ENCODE measurements at places on chromosomes 2 and 18. TPM values are rescaled to one million over a fixed set of nuclear protein-coding genes. Genes with fewer than 3 reads are reported as not detected.
A peak's percentile ranks its signal among the peaks of the same experiment; 100 is the strongest.

DNA sequence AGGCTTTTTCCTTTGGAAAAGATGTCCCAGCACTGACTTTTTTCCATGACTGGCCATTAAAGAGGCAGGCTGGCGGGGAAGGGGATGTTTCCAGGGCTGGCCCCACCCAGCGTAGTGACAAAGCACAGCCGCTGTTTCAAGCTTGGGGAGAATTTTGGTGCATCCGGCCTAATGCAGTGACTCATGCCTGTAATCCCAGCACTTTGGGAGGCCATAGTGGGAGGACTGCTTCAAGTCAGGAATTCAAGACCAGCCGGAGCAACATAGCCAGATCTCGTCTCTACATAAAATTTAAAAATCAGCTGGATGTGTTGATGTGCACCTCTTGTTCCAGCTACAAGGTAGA is 78.0 kb upstream of the SH3BP4 start:
- peaks cover 12% of the 10 kb centered on the region for H3K4me1 ChIP-seq
- no peak for DNase-seq
- no peak overlapping the region for H3K27ac ChIP-seq
- no peak overlapping the region for H3K4me3 ChIP-seq

- H3K4me1 ChIP-seq, result no peaks in the 10 kb centered on the region
- H3K4me3 ChIP-seq, result no peak overlapping the region
- DNase-seq, result no peak
- H3K36me3 ChIP-seq, result no peaks in the 10 kb centered on the region
These were observed 66.0 kb downstream of the SMAD7 start for GRCh38 chr18:48884771-48885170.

- H3K36me3 ChIP-seq, result no peaks in the 10 kb centered on the region
- no peak overlapping the region for H3K4me3 ChIP-seq
- H3K27ac ChIP-seq, result no peak overlapping the region
- H3K27me3 ChIP-seq, result peaks cover 2% of the 10 kb centered on the region
- H3K4me1 ChIP-seq, result no peaks in the 10 kb centered on the region
These were observed 290.9 kb downstream of the IRS1 start for GRCh38 chr2:226508683-226509082.

- no peaks in the 10 kb centered on the region for H3K36me3 ChIP-seq
- H3K4me1 ChIP-seq, result no peaks in the 10 kb centered on the region
- peaks cover 2% of the 10 kb centered on the region for H3K27me3 ChIP-seq
- H3K27ac ChIP-seq, result no peak overlapping the region
- no peak overlapping the region for H3K4me3 ChIP-seq
- no peak for DNase-seq
These were observed 260.4 kb downstream of the MEIS1 start for GRCh38 chr2:66695226-66695735.

DNA sequence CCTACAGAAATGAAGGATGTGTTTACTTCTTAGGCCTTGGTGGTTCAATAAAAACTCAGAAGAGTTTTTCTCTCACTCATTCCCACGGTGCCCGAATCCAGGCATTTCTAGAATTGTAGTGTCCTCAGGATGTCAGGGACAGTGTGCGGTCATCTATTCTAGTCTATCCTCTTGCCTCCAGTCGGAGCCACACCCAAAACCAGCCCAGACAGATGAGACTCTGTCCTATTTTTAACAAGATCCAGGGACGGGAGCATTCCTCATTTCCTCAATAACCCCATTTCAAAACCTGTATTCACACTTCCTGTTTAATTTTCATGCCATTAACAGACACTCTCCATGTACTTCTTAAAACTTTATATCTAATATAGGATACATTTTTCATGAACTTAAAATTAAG is 11.6 kb upstream of the RBMS1 start:
- no peaks in the 10 kb centered on the region for H3K4me1 ChIP-seq
- no peak overlapping the region for H3K27ac ChIP-seq
- DNase-seq, result no peak

- peaks cover 48% of the 10 kb centered on the region for H3K27me3 ChIP-seq
- peaks cover 2% of the 10 kb centered on the region for H3K36me3 ChIP-seq
- H3K4me3 ChIP-seq, result peak overlapping the region; percentile 88
- DNase-seq, result no peak
- H3K27ac ChIP-seq, result no peak overlapping the region
These were observed 723 bp upstream of the SLC30A3 start for GRCh38 chr2:27263287-27264252.

DNA sequence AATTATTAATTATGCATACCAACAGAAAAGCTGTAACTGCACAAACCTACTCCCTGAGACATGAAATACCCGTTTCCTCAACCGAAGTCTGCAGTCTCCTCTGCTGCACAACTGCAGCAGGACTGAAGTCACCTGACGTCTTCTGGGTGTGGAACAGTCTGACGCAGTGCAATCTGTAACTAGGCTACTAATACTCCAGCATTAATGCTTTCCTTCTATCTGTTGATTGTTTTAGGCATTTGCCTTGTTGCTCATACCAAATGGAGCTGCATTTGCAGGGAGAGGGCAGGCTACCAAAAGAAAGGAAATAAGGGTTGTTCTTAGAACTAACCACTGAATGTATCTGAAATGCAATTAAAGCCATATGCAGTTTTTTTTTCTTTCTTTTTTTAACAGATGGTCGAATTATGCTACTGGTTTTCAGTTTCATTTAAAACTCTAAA is 40.1 kb downstream of the RTN4 start:
- DNase-seq, result no peak
- H3K27me3 ChIP-seq, result no peaks in the 10 kb centered on the region
- H3K4me3 ChIP-seq, result peak overlapping the region; percentile 84
- H3K4me1 ChIP-seq, result peaks cover 63% of the 10 kb centered on the region
- no peaks in the 10 kb centered on the region for H3K36me3 ChIP-seq
- H3K27ac ChIP-seq, result peak overlapping the region; percentile 67

GRCh38 chr2:180191432-180192124 is 184.5 kb upstream of the CWC22 start:
- peaks cover 3% of the 10 kb centered on the region for H3K4me1 ChIP-seq
- H3K36me3 ChIP-seq, result no peaks in the 10 kb centered on the region
- no peak overlapping the region for H3K4me3 ChIP-seq

APOB gene
- not detected for total RNA-seq

ASTL gene
- total RNA-seq, result 1.0 TPM

CXCR4 gene
- total RNA-seq, result 200 TPM
